ENCODE measurements at places on chromosomes 11 and 22.

- DNase-seq, result no peak
Observed at GRCh38 chr22:39353346-39353745, 3.6 kb downstream of the SYNGR1 start.

DNA sequence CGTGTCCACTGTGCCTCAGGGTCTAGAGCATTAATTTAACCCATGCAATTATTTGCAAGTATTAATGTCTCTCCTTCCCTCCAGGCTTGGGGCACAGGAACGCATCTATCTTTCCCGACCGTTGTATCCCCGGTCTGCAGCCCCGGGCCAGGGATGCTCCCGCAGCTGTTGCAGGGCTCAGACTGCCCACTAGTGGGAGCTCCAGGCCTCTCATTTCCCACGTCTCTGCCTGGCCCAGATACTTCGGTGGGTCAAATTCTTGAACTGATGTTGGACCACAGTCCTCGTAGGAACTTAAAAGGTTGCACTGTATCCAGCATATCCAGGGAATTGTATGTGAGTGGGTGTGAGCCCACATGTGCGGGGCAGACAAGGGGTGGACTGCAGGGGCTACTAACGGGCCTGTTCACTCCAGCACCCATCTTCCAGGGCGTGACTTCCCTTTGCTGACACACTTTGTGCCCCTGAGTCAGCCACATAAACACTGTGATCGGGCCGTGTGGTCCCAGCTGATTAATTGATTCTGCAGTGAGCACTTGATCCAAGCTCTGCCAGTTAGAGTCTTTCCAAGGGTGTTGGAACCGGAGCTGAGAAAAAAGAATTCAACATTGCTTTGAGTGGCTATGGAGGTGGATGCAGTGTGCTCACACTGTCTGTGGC, 451.3 kb downstream of the TBC1D22A start:
- DNase-seq, result no peak

DNA sequence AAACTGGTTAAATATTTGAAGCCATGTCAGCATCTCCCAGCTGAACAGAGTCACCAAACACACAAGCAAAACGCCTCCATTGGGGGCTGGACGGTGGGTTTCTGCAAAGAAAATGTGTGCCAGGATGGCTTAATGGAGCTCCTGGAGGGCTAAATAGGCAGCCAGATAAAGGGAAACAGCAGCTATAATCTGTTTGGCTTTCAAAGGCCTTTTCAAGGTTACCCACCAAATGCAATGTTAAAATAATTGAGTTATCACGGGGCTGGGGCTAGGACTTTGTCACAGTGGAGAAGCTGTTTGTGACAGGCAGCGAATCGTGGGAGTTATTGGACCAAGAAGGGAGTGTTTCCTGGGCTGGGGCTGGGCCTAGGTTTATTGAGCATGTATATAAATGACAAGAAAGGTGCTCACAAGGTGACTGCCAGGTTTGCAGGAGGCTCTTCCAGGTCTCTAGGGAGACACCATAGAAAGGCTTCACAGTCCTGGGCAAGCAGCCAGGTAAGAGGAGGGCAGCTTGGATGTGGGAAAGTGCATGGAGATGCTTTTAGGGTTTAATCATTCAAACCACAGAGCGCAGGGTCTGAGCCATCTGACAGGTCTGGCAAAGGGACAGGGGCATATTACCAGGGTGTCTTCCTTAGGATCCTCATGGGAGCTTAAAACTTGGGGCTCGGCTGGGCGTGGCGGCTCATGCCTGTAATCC, 28.3 kb downstream of the GRIK4 start:
- DNase-seq, result no peak

- DNase-seq, result no peak
Observed at GRCh38 chr11:28615542-28615941, 507.4 kb downstream of the METTL15 start.

DNA sequence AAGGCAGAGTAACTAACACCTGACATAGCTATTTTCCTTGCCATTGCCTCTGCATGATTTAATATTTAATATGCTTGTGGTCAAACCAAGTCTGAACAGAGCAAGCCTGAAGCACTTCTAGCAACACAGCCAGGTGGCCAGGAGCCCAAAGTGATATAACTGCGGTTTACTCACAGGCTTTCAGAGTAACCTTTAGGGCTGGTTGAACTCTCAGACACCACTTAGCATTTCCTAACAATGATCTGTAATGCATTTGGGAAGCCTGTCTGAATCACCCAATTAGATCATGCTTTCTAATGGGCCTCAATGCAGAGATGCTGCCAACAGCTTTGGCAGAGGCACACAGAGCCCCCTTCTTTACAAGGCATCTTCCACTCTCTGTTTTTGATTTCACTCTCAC, 96.1 kb downstream of the FDX1 start:
- no peak for DNase-seq

GRCh38 chr22:50061824-50062355, 3.8 kb upstream of the TTLL8 start:
- DNase-seq, result no peak

DNA sequence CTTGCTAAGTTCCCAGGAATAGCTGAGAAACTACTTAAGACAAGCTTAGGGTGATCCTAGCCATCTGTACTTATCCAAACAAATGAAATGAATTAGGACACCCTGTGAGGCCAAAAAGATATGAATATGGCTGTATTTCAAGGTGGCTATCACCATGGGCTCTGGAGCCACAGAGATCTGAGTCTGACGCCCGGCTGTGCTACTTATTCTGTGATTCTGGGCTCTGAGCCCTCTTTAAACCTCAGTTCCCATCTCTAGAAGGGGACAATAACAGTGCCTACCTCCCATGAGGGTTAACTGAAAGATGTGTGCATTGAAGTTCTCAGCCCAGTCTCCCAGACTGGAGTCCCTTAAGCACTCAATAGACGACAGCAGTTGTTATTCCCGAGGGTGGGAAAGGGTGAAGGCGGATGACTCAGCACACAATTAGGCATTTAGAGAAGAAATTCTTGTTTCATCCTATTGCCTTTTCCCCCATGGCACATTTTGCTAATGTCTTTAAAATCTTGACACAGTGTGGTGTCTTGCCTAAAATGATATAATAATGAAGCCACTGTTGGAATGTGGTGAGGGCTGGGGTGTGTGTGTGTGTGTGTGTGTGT, 132.5 kb downstream of the ADAMTS15 start:
- DNase-seq, result no peak

GRCh38 chr22:44023404-44024287, 456 bp upstream of the PARVB start:
- DNase-seq, result peak; percentile 31

DNA sequence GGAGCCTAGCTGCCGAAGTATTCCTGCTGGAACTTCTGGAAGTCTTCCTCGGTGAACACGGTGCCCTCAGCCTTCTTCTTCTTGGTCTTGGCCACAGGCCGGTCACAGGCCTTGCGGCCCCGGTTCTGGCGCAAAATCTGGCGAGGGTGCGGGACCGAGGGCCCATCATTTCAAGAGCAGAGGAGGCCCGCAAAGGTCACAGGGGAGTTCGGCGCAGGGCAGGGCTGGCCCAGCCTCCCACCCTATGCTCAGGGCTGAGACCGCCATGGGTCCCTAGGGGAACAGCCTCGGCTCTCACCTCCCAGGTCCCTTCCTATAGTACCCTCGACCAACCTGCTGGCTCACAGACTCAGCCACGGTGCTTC, 3.1 kb downstream of the RPS19BP1 start:
- DNase-seq, result no peak

DNA sequence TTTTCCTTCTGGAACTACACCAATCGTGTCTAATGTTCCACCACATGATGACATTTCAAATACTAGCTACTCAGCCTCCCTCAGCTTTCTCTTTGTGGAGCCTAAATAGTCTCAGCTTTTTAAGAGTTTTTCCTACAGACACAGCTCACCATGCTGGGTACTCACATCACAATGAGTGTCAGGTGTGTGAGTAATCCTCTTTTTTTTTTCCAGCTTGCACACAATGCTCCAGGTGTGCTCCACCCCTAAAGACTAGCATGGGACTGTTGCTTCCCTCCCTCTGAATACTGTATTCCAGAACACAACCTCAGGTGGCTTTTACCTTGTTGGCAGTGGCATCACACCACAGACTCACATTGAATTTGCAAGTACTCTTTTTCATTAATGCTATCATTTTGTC, 11.7 kb downstream of the BTG4 start:
- no peak for DNase-seq

DNA sequence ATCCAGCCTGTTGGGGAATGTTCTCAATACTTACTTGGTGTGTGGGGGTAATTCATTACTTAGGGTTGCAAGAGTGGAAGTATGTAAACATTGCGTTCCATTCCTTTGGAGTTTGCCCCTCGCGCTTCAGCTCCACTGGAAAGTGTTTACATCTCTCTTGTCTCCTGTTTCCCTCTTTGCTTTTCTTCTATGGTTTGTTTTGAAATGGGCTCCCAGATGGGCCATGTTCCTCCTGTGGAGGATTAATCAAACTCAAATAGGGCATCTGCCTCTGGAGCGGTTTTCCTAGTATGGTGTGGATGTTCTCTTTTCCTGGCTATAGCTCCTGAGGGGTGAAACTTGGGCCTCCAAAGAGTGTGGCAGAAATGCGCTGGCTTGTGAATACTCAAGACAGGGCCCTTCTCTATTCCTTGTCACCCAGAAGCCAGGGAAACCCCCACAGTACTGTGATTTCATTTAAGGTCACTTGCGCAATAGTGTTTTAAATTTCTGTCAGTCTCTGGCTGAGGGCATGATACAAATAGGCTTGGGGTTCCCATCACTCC, 51.9 kb downstream of the CD44 start:
- DNase-seq, result no peak

DNA sequence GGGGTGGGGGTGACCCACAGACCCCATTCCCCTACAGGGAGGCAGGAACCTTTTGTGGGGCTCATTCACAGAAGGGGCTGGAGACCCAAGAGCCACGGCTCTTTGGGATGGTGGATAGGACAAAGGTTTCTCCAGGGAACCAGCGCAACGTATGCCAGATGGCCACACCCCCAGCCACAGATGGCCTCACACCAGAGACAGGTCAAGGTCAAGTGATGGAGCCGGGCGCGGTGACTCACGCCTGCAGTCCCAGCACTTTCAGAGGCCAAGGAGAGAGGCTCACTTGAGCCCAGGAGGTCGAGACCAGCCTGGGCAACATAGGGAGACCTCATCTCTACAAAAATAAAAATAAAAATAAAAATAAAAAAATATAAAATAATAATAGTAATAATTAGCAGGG, 17.1 kb upstream of the BRSK2 start:
- no peak for DNase-seq

- DNase-seq, result no peak
Observed at GRCh38 chr22:42461511-42461910, 29.3 kb upstream of the NFAM1 start.

GRCh38 chr11:134126217-134126822, 57.4 kb downstream of the JAM3 start:
- DNase-seq, result no peak

DNA sequence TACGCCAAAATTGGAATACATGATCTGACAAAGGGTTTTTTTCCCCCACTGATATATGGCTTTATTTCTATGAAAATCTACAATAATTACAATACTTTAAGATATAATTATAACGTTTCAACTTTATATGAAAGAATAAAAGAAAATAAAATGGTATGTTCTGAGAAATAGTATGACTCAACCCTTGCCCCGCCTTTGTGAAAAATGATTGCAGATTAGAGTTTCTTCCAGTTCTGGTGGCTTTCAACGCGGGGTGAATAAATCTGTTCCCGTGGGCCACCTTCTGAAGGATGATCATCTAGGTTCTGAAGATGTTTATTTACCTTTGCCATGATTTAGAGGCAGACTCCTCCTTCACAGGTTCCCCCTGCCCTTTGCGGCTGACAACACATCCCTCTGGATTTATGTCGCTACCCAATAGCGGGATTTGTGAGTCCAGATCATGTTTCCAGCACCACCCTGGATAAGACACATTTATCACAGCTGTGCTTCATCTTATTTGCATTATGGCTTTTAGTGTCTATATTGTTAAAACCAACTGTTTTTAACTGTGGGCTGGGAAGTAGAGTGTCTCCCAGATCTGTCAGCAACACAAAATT, 607.0 kb upstream of the KIRREL3 start:
- DNase-seq, result no peak

DNA sequence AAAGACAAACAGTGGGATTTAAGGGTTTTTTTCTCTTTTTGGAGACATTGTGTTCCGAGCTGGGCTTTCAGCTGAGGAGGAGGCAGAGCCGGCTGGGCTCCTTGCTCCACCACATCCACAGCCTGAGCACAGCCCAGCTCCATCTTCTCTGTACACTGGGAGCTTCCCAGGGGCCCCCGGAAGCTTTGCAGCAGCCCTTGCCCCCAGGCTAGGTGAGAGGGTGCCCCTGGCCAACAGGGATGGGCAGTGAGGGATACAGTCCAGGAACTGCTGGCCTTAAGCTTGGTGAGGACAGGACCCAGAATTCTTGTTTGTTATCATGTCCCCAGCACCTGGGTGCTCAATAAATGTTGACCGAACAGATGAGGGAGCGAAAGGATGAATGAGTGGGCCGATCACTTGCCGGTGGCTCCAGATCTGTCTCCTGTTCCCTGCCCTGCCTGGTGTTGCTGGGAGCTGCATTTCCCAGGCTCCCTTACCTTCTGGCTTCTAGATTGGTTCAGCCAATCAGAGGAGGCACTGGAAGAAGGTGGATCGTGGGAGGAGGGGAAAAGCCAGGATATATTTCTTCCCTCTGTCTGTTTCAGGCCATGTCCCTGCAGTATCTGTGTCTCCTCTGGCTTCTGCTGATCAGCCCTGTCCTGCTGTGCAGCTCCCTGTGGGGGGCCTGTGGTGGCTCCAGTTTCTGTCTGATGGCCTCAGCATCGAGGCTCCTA, 26.5 kb upstream of the NECTIN1 start:
- no peak for DNase-seq

GRCh38 chr11:19840961-19841360, 128.3 kb downstream of the NAV2 start:
- no peak for DNase-seq

- DNase-seq, result no peak
Observed at GRCh38 chr11:61488651-61489291, 19.8 kb upstream of the LRRC10B start.

GRCh38 chr11:95585069-95585751, 204.4 kb downstream of the FAM76B start:
- DNase-seq, result peak; percentile 53

- DNase-seq, result no peak
Observed at GRCh38 chr22:31276426-31277167, 15.7 kb downstream of the PIK3IP1 start.

- DNase-seq, result no peak
Observed at GRCh38 chr11:2581931-2582350, 117.9 kb downstream of the KCNQ1OT1 start.

- no peak for DNase-seq
Observed at GRCh38 chr22:42039271-42039670, 31.3 kb downstream of the NAGA start.

DNA sequence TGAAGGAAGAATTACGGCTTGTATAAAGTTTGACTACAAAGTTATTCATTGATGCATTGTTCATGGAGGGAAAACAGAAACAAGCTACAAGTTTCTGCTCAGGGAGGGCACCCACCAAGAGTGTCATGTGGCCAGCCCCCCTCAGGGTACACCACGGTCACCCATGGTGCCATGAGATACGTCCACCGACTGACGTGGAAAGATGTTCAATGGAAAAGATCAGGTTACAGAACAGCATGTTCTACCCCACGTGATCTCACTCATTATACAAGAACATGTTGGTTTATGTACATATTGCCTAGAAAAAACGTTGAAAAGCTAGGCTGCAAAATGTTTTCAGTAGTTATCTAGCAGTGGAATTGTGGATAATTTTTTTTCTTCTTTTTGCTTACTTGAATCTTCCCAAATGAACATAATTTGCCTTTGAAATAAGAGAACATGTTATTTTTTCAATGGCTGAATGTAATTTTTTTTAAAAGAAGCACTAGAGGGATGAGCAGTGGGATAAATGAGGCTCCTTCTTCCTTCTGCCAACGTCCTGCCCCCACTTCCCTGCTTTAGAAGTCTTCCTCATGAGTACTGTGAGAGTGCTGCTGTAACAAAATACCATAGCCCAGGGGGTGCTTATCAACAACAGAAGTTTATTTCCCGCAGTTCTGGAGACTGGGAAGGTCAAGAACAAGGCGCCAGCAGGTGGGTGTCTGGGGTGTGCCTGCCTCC, 22.5 kb downstream of the RCN1 start:
- DNase-seq, result no peak

Measured in HS-27A (cell line).